Heart right ventricle (tissue), 16 donors: ENCODE measurements at places on chromosomes 6 and 20.

DNA sequence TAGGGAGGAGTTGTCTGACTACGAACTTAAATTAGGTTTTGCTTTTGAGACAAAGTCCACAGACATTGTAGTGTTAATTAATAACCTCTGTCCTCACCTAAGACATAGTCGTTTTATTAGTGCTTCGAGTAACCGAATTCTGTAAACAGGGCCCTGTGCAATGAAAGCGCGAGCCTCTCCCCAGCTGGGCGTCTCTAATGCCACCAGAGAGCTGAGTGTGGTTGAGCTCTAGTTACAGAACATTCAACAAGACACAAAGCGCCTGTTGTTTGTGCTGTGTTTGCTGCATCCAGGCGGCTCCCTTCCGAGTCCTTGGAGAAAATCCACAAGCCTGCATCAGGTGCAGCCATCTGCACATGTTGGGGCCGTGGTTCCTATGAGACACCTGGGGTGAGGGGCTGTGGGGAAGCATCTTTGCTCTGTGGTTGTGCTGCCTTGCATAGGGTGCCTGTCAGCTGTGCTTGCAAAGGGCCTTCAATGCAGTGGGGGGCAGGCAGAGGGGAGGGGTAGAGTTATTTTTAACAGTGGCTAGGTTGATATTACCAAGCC lies 63.9 kb downstream of the CD164 start:
- peak; percentile 18 for DNase-seq

DNA sequence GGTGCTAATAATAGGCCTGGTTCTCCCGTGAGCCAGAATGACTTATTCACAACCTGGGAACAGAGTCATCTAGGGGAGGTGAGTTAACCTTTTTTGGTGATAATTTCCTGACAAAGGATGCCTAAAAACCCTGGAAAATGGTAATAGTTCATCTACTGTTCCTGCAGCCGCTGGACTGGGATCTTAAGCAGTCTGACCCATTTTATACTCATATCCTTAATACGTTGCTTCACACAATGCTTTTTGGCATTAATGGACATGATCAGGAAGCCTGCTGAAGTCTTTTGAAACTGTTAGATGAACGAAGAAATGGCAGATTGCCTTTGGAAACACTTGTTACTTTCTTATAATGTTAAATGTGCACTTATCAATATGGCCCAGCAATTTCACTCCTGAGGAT lies 81.9 kb upstream of the BMP2 start:
- no peak for DNase-seq

DNA sequence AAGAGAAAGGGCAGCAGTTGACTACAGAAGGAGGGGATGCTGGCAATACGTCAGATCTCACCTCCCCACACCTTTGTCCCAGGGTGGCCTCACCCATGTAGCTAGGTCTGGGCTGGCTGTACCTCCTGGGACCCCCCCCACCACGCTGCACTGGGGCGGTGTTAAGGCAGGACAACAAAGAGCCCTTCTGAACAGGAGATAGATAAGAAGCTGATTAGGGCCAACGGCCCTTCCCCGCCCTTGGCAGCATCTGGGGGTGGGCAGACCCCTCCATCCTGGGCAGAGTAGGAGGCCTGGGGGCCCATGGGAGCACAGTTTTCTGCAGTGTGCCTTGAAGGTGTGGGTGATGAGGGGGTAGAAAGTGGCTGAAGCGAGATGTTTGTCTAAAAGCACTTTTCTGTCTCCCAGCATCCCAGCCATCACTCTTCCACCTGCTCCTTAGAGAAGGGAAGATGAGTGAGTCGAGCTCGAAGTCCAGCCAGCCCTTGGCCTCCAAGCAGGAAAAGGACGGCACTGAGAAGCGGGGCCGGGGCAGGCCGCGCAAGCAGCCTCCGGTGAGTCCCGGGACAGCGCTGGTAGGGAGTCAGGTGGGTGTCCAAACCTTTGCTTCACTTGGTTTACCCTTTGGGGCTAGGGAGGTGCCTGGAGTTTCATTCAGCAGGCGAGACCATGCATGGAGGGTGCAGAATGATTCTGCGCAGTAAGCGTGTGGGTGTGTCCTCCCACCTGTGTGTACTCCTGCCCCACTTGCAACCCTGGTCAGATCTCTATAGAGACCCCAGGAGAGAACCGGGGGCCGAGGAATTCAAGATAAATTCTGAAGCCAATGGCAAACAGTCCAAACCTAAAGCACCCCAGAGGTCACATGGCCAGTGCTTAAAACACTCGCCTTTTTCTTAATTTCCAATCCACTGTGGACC lies 3.9 kb downstream of the HMGA1 start:
- no peak for DNase-seq

GRCh38 chr6:162306616-162307015 lies 420.9 kb downstream of the PRKN start:
- no peak for DNase-seq

GRCh38 chr6:21780679-21781078 lies 187.1 kb downstream of the SOX4 start:
- DNase-seq: no peak

- DNase-seq: peak; percentile 73
Observed at GRCh38 chr6:138588805-138589434, 89.6 kb upstream of the NHSL1 start.

GRCh38 chr6:20652299-20653084 lies 118.2 kb downstream of the CDKAL1 start:
- DNase-seq: no peak
